Stimulated activated CD4-positive, alpha-beta T cell treated with anti-CD3 and anti-CD28 coated beads, Interleukin-1b, Interleukin-23, amount 100 ng/mL, for 4 hours (primary cell): ENCODE measurements at places on chromosomes 16 and 17.

- DNase-seq: no peak
These were observed 2.8 kb downstream of the PTX4 start for GRCh38 chr16:1485847-1486496.

DNA sequence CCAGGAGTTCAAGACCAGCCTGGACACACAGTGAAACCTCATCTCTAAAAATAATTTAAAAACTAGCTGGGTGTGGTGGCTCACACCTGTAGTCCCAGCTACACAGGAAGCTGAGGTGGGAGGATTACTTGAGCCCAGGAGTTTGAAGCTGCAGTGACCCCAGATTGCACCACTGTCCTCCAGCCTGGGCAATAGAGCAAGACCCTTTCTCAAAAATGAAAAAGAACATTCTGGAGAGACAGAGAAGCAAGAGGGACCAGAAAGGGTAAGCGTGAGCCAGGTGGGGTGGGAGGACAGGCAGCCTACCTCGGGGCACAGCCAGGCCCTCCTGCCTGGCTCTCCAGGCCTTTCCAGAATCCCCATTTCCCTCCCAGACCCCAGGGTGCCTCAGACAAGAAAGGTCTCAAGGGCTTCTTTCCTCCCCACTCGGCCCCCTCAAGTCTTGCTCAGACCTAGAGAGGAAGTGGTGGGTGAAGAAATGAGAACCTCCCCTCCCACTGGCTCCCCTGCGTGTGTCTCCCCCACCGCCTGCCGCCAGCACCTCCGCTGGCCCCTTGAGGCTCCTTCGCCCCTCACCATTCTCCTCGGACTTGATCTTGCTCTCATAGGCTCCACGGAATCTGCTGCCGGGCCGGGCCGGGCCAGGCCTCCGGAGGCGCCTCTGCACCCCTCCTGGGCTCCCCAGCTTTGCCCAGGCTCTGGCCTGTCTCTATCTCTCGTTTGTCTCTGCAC is 503 bp downstream of the C16orf54 start:
- DNase-seq: peak; percentile 27

DNA sequence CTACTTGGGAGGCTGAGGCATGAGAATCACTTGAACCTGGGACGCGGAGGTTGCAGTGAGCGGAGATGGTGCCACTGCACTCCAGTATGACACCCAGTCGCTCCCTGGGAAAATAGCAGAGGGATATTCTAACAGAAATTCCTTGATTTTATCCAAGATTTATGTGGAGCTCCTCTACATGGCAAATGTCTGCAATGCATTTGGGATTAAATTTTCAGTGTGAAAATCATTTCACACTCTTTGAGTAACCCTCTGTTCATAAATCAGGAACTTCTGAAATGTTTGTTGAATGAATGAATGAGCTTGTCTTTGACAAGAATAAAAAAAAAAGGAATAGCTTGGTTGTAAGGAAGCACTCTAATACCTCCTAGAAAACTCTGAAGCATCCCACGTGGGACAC is 305.8 kb downstream of the SHISA9 start:
- no peak for DNase-seq

DNA sequence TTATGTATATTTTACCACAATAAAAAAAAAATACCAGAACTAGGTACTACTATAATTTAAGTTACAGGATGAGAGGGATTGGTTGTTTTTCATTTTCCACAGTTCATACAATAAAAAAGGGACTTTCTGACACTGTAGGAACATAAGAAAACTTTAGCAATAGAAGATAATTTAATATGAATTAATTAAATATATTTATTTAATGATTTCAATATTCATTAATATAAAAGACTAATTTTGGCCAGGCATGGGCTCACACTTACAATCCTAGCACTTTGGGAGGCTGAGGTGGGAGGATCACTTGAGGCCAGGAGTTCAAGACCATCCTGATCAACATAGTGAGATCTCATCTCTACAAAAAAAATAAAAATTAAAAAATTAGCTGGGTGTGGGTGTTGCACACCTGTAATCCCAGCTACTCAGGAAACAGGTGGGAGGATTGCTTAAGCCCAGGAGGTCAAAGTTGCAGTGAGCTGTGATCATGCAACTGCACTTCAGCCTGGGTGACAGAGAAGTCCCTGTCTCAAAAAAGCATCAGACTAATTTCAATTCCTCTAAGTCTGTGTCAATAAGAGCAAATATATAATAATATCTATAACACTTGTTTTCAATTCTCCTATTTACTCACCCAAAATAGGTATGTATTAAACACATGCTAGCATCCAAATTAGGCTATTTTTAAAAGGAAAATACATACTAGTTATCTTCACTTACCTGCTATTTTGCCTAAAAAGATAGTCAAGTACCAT is 79.6 kb downstream of the BRIP1 start:
- DNase-seq: no peak

DNA sequence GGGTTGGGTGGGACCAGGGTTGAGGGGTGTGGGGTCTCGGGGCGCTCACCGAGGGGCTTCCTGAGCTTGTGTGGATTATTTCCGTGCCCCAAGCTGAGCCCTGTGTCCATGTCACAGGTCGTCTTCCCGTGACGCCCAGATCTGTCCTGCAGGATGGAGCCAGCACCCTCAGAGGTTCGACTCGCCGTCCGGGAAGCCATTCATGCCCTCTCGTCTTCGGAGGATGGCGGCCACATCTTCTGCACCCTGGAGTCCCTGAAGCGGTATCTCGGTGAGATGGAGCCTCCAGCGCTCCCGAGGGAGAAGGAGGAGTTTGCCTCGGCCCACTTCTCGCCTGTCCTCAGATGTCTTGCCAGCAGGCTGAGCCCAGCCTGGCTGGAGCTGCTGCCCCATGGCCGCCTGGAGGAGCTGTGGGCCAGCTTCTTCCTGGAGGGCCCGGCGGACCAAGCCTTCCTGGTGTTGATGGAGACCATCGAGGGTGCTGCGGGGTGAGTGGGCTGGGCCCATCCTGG is 1.0 kb downstream of the TELO2 start:
- DNase-seq: no peak

GRCh38 chr17:9037736-9038135 is 16.4 kb downstream of the NTN1 start:
- DNase-seq: no peak

GRCh38 chr17:68094481-68095078 is 59.0 kb downstream of the KPNA2 start:
- DNase-seq: no peak
